NCI-H187 treated with DMSO at 0.1 percent for 48 hours (cell line): ENCODE measurements at places on chromosomes 4 and X.

DNA sequence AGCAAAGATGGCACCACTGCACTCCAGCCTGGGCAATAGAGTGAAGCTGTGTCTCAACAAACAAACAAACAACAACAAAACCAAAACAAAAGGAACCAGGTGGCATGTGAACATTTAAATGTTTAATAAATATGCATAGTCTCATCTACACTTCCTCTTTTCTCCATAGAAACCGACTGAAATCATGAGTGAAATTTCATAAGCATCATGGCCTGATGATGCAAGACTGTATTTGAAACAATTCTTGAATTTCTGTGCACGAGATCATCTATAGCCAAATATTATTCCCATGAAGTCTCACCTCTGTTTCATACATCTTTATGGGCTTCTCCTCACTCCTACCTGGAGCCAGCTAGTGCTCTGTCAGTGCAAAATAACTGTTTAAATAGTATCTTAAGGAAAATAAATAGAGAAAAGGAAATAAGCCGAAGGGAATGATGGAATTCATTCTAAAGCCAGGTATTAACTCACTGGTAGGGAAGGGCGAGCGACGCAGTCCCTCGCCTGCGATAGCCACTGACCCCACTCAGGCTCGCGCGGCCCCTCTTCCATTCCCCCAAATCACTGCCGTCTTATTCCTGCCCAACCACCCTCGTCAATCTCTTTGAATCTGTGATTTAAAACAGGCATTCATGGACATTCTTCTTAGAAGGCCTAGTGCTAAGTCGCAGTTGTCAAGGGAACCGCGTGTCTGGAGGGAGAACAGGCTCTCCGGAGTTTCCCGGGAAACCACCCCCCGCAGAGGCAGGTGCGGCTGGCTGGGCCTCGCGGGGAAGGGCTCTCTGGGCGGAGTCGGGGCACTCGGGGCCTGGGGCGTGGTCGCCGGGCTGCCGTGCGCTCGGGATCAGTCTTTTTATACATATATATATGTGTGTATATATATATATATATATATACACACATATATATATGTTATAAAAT is 52.4 kb upstream of the TRIM2 start:
- DNase-seq, result peak; percentile 16

GRCh38 chr4:88958080-88958479 is 98.9 kb downstream of the FAM13A start:
- DNase-seq, result no peak

- no peak for DNase-seq
Observed at GRCh38 chr4:20432088-20432487, 180.4 kb downstream of the SLIT2 start.

GRCh38 chr4:84378983-84379382 is 120.1 kb downstream of the NKX6-1 start:
- DNase-seq, result no peak

DNA sequence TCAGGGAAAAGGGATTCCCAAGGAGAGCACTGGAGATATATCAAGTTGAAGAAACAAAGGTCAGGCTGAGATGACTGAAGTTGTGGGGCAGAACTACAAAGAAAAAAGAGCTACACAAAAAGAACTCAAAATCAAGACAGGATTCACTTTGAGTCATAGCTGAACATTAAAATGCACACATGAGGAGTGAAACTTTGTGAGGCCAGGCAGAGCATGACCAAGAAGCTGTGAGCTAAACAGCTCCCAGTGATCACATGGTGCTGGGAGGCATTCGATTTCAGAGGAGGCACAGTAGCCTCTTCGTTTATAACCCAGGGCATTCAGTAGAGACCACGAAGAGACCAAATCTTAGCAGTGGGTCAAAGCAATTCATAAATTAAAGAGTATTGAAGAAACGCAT is 145.3 kb downstream of the ATRX start:
- no peak for DNase-seq

GRCh38 chr4:85509882-85510631 is 35.1 kb downstream of the ARHGAP24 start:
- DNase-seq, result no peak

DNA sequence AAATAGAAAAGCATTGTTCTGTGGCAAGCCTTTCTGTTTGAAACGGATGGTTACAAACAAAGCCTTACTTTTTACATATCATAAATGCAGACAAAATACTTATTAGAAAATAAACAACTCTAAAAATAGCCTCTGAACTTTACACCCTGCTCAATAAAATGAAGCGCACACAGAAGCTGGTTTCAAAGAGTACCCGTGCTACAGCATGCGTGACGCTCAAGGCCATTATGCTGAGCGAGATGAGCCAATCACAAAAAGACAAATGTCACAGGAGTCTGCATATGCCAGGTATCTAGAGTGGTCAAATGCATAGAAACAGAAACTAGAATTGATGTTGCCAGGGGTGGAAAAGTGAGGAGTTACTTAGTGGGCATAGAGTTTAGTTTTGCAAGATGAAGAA is 326.5 kb upstream of the GATB start:
- no peak for DNase-seq

GRCh38 chrX:41542536-41542935 is 95.4 kb downstream of the NYX start:
- no peak for DNase-seq

DNA sequence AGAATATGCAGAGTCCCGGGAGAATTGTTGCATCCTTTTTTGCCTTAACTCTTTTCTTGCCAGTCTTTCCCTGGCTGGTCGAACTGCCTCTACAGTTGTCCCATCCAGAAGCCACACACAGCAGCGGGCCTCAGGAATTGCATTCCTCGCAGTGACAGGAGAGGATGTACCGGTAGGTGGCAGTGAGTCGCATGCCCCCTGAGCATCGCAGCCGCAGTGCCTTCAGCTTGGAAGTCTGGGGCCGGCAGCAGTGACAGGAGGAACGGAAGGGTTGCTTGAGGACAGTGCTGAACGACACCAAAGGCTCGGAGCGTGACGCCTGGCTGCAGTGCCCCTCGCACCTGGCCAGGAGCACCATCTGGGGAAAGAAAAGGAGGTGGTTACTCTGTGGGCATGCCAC is 23.5 kb downstream of the NDP start:
- no peak for DNase-seq

DNA sequence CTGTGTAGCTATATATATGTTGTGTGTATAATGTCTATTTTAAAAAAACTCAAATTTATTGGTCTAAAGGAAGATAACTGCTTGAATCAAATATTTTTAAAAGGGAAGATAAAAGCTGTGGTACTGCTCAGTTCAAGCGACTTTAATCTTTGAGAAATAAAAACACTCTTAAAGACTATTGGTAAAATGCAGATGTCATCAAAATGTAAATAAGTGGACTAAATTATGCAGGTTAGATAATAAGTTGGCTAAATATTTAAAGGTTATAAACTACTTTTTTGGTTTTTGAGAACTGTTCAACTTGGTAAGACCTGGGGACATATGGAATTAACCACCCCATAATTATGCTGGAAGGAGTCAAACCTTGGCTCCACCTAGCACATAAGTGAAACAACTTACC is 144.7 kb upstream of the ITM2A start:
- DNase-seq, result no peak

- no peak for DNase-seq
Observed at GRCh38 chrX:45758738-45759397, 558.2 kb upstream of the DIPK2B start.

DNA sequence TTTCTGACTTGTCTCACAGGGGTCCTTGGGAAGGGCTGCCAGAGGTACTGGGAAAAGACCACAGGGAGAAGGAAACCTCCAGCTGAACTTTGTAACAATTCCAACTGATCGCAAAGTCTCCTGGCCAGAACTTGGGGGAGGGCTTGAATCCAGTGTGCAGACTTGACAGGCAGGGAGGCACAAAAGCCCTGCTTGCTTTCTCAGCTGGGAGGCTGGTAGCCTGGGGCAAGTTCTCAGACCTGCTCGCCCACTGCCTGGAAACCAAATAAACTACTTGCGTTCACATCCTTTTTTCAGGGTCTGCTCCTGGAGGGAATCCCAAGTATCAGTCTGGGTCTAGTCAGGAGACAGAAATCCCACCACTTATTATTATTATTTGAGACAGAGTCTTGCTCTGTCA is 48.0 kb upstream of the CASK start:
- no peak for DNase-seq

DNA sequence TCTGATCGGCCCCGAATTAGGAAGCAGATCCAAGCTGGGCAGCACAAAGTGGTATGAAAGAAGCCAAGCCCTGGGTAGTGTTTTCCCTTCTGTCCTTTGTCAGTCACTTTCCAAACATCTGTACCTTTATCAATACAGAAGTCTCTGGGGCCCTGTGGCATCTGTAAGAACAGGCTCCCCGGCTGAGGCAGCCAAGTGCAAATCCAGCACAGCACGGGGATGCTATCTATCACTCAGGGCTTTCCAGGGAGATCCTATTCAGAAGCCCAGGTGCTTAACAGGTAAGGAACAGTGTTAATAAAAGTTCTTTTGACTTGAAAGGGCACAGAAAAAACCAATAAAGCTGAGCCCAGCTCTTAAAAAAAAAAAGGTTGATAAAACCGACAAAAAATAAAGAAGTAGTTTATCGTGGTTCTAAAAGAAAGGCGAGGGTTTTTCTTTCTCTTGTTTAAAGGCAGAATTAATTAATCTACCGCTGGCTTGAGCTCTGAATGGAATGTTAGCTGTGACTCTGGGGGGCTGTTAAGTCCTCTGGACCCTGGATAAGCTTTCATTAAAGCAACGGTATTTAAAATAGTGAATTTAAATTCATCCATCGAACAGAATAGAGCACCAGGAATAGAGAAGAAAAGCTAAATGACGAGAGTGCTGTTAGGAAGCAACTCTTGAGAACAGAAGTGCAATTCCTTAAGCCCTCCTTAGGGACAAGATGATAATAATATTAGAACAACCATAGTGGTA is 119.1 kb upstream of the GATB start:
- no peak for DNase-seq

GRCh38 chrX:9003041-9003440 is 30.9 kb downstream of the FAM9B start:
- DNase-seq, result no peak

DNA sequence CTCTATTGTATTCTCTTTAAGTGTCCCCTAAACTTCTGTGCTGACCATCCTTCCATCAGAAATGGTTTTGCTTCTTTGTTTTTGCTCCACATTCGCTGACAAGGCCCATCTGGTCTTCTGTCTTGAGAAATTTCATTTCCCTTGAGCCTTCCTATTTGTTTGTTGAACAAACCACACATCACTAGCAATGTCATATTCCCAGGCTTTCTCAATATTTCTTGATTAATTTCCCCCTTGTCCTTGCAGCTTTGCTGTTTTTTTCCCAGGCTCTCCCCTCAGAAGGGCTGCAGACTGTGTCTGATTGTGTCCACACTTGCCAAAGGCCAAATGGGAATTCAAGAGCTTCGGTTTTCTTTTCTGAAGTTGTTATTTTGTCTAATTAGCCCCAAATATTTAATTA is 158.9 kb downstream of the MID1IP1 start:
- no peak for DNase-seq

DNA sequence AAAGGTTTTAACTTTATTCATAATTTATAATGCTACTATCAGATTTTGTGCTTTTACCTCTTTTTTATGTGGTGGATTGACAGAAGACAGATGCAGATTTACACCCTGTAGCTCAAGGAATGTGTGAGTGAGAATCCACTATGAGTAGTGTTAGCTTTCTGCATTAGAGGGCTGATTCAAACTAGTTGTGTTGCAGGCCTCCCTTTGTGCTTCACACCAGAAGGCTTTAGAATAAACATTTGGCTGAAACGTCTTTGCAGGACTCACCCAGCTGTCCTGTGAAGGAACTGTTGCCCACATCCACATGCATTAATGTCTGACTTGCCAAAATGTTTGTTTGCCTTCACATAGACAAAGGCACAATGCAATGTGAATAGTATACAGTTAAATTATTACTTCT is 127.0 kb downstream of the PCDH7 start:
- no peak for DNase-seq

GRCh38 chr4:152594978-152595925 is 59.4 kb upstream of the FBXW7 start:
- DNase-seq, result peak; percentile 40

GRCh38 chr4:102546635-102547034 is 45.5 kb downstream of the NFKB1 start:
- DNase-seq, result no peak

- DNase-seq, result no peak
Observed at GRCh38 chr4:15233626-15234025, 194.2 kb upstream of the C1QTNF7 start.

GRCh38 chr4:109183931-109184490 is 118.4 kb downstream of the COL25A1 start:
- DNase-seq, result no peak

GRCh38 chrX:129449148-129449547 is 74.1 kb downstream of the SMARCA1 start:
- no peak for DNase-seq

- DNase-seq, result peak; percentile 84
Observed at GRCh38 chr4:82780752-82781231, 17.8 kb downstream of the SCD5 start.

DNA sequence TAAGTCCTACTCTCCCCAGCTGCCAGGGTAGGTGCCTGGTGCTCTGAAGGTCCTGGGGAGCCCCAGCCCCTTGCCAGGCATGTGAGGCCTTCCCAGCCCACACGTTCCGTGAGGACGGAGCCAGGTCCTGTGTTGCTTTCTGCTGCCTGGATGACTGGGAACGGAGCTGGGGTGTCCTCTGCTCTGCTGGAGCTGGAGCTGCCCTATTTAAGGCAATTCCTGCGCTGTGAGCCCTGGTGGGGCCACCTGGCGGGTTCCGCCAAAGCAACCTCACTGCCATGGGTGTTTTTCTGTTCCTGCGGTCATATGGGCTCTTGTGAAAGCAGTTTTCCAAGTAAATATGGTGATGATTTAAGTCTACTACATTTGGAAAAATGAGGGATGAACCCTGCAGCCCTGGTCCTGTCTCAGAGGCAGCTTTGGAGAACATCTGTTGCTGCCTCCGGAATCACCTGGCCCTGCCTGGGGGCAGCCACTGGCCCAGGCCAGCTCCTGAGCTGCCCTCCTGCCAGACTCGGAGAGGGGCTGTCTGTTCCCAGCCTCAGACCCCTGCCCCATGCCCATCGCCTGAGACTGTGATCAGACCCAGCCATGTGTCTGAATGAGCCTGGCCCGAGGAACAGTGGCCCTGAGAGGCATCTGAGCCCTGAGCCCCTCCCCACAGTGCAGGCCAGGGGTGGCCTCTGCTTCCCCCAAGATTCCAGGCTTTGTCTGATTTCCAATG is 33.2 kb downstream of the FGFRL1 start:
- no peak for DNase-seq

DNA sequence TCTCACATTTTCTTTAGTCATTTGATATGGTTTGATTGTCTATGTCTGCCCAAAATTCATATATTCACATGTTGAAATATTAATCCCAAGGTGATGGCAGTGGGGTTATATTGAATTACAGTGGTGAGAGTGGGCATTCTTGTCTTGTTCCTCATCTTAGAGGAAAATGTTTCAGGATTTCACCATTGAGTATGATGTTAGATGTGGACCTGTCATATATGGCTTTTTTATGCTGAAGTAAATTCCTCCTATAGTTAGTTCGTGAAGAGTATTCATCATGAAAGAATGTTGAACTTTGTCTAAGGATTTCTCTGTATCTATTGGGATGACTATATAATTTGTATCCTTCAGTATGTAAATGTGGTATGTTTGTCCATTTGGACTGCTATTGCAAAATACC is 512.3 kb upstream of the EPHA5 start:
- no peak for DNase-seq

GRCh38 chr4:96691521-96691920 is 851.6 kb downstream of the PDHA2 start:
- DNase-seq, result no peak
